Islet precursor cell (in vitro differentiated cells): ENCODE measurements at places on chromosomes 7 and 10.

- DNase-seq = no peak
These were observed 73.8 kb downstream of the DIP2C start for GRCh38 chr10:615583-616152.

DNA sequence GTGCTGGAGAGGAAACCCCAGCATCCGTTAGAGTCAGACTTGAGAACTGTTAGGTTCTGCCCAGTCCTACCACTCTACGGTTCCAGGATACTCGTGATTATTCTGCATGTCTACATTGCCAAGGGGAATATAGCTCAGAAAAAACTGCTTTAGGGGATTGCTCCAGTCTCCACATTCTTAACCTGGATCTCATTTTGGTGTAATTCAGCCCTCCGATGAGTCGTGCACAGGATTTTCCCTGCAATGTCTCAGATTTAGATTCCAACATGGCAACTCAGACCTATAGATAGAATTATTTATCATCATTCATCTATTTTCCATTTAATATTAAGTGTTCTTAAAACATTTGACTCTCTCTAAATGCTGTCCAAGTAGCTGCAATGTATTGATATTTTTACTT is 121.1 kb upstream of the ZEB1 start:
- no peak for DNase-seq

DNA sequence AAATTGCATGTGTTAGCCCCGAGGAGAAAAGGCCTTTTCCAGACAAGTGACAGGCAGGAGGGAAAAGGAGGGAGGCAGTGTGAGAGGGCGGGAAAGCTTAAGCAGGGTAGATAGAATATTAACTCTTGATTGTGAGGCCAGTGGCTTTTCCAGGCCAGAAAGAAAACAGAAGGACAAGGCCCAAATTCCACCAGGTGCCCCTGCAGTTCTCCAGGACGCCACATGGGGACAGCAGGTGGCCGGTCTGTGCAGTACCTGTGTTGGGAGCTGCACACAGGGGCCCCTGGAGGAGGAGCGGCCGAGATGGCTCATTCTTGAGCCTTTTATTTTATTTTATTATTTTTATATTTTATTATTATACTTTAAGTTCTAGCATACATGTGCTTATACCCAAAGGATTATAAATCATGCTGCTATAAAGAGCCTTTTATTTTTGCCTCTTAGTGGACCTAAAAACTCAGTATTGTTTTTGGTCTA is 141.3 kb upstream of the KLF14 start:
- peak; percentile 86 for DNase-seq

DNA sequence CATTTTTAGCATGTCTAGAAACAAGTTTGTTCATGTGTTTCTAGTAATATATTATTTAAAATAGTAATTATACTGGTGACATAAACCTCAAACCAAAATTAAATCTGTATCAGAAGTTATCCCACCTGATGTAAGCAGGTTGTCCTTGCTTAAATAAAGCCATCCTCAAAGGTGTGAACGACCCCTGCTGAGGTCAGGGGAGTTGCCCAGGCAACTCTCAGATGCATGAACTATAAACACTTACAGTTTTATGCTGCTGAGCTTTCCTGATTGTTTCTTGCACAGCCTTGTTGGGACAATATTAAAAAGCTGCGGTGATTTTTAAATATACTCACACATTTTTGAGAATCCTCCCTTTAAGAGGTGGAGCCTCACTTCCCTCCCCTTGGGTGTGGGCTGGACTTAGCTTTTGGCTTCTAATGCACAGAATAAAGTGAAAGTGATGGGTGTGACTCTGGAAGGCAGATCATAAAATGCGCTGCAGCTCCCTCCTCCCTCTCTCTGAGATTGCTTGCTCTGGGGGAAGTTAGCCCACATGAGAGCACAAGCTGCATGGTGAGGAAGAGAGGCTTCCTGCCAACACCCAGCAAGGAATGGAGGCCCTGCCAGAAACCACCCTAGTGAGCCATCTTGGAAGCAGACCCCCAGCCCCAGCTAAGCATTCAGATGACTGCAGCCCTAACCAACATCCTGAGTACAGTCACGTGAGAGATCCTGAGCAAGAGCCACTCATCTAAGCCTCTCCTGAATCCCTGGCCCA is 152.7 kb downstream of the SKIDA1 start:
- peak; percentile 64 for DNase-seq

DNA sequence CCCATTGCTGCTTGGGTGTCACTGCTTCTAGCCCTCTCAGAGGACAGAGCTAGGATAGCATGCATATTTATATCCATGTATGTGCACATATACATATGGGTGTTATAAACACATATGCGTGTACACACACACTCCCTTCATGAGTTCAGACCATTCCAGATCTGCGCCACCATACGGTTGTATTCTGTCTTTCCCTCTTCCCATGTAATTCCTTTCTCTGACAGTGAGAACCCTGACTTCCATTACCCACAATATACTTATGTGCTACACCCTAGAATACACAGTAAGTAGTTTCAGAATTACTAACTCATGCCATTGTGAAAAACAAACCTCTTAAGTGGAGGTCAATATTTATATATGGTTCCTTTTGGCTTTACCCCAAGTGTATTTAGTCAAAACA is 116.6 kb upstream of the SAMD8 start:
- no peak for DNase-seq

- peak; percentile 65 for DNase-seq
These were observed 1.0 kb downstream of the TLL2 start for GRCh38 chr10:96512524-96513304.

DNA sequence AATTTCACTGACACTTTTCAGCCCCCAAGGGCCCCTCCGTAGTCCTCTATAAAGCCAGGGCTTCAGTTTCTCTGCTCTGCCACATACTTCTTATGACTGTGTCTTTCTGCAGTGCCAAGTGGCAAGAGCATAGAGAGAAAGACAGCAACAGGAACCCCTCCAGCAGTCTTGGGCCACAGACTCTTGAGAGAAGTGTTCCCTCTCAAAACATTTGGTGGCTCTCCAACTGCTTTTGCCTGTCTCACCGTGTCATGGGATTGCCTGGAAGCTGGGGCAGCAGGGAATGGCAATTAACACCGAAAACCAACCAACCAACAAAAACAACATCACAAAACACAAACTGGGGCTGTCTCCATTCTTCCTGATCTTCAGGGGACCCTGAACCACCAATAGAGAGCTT is 73.8 kb upstream of the ELN start:
- no peak for DNase-seq

DNA sequence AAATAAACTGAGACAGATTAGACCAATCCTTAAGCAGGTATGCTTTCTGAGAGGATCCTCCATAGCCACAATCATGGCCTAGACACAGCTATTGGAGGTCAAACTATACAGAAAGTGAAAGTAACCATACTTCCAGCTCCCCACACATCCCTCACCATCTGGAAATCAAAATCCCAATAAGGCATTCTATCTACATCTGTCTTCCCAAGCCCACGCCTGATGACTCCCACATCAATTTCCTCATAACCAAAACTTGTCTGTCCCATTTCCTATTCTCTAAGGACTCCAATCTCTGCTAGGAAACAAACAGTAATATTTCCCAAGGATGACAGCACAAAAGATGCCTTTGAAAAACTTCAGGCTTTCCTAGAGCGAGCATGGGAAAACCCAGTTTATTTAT is 247.3 kb upstream of the HPS1 start:
- no peak for DNase-seq

GRCh38 chr10:124963866-124964720 is 22.2 kb downstream of the ZRANB1 start:
- DNase-seq = no peak

DNA sequence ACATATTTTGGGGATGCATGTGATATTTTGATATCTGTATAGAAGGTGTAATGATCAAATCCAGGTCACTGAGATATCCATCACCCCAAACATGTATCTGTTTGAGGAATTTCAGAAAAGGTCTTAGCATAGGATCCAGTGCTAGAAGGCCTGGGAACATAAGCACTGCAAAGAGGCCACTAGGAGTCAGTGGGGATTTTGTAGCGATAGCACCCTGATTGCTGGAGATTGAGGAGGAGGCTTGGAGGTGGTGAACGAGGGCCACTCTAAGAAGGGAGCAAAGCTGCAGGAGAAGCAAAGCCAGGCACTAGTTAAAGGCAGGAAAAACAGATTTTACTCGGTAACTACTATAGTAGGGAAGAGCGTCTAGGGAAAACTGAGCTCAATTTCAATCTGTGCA is 324.0 kb downstream of the LHFPL3 start:
- no peak for DNase-seq

DNA sequence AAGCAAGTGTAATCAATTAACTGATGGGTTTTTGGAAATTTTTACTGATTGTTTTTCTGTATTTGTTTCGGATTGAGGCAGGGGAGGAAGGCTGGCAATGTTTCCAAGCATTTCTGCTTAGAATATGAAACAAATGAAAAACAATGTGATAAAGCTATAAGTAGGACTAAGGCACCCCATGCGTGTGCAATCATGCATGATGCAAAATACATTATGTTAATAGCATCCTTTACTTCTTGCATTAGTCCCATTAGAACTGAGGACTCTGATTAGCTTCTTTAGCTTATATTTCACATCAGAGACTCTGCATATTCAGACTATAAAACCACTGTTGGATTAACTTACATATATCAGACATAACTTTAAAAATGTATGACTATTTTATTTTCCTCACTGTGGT is 48.7 kb upstream of the AGMO start:
- no peak for DNase-seq

- DNase-seq = peak; percentile 88
These were observed 198.3 kb downstream of the BAMBI start for GRCh38 chr10:28875549-28876081.

DNA sequence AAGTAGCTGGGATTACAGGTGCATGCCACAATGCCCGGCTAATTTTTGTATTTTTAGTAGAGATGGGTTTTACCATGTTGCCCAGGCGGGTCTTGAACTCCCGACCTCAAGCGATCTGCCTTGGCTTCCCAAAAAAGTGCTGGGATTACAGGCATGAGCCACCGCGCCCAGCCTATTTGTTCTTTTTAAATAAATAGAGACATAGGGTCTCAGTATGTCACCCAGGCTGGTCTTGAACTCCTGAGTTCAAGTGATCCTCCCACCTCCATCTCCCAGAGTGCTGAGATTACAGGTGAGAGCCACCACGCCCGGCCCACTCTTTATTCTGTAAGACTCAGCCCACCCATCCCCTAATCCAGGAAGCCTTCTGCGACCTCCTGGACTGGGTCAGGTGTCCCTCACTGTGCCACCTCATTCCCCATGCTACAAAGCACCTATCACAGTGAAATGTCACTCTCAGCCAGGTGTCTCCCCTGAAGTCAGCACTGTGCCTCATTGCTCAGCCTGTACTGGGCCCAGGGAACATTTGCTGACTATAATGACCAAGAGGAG is 2.8 kb downstream of the TMEM120A start:
- no peak for DNase-seq

DNA sequence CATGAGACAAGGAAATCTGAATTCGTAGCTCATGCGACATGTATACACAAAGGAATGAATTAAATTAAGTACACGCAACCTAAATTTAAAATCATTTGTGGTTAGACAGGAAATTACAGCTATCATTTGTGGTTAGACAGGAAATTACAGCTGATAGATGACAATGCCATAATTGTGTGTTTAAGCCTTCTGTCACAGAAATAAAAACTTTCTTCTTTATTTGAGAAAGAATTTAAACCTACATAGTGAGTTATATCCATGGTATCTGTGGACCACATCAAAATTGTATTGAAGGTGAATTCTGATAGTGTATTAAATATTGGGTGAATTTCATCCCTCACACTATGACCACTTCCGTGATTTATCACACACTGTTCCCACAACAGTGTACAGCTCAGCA is 362.9 kb downstream of the MAGI2 start:
- DNase-seq = no peak

- no peak for DNase-seq
These were observed 1038.9 kb downstream of the GRM8 start for GRCh38 chr7:126213876-126214275.
